ENCODE measurements at places on chromosomes 3 and 15.

GRCh38 chr15:79773128-79773527 is 123.7 kb downstream of the MTHFS start:
- DNase-seq, result no peak

GRCh38 chr3:157786211-157786610 is 283.0 kb upstream of the VEPH1 start:
- DNase-seq, result no peak

DNA sequence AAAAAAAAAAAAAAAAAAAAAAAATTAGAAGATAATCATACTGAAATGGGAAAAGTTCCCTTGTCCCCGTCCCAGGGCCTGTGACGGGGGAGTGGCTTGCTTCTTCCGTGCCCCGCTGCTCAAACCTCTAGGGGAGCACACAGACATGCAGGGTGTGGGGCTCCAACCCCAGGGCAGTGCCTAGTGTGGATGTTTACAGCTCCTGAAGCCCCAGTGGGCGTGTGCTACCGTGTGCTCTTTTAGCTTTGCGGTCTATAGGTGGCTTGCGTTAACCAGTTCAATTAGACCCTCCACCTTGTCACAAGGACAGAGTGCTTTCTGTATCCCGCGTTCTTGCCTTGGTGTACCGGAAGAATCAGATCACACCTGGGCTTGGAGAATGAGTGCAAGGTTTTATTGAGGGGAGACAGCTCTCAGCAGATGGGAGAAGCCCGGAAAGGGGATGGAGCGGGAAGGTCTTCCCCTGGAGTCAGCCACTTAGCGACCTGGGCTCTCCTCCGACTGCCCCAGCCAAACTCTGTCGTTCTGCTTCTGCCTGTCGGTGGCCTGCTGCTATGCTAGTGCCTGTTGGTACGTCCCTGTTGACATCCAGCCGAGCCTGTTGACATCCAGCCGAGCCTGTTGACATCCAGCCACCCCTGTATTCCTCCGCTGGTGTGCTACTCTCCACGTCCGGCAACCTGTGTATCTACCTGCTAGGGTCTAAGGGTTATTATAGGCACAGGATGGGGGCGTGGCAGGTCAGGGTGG is 569.8 kb downstream of the VGLL3 start:
- DNase-seq, result no peak

GRCh38 chr3:100399341-100400071 is 1.4 kb downstream of the TOMM70 start:
- DNase-seq, result peak; percentile 2

- no peak for DNase-seq
Measured at GRCh38 chr3:32818970-32819511, 1.2 kb downstream of the TRIM71 start.

DNA sequence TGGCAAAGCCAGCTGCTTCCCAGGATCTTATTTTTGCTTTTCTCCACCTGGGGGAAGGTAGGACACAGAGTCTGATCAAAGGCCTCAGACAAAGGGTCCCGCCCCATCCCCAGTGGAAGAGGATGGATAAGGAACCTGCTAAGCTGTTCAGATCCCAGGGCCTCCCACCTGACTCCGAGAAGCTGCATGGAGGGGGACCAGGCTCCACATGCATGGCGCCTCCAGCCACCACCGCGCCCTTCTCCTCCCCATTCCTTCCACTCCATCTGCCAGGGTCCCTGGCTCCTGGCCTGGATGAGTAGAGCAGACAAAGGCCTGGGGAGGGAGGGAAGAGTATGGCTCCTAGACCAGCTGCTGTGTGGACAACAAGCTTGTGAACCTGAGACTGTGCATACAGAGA is 20.0 kb upstream of the CRABP1 start:
- DNase-seq, result no peak

DNA sequence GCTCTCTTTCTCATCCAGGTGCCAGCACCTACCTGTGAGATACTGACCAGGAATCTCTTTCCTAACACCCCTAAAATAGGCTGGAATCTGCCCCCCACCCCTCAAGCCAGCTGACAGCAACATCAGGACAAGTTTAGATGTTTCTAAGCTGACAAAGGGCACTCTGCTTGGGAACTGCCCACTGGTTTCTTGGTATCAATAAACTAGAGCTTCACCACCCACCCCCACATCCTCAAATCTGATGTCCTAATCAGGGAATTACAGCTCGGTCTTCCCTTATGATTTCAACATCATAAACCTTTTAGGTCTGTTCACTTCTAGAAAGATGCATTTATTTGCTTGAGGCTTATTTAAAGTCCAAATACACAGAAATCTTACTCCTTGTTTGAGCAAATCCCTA is 34.7 kb downstream of the CEP19 start:
- no peak for DNase-seq

GRCh38 chr3:71446734-71447133 is 136.8 kb downstream of the FOXP1 start:
- no peak for DNase-seq

DNA sequence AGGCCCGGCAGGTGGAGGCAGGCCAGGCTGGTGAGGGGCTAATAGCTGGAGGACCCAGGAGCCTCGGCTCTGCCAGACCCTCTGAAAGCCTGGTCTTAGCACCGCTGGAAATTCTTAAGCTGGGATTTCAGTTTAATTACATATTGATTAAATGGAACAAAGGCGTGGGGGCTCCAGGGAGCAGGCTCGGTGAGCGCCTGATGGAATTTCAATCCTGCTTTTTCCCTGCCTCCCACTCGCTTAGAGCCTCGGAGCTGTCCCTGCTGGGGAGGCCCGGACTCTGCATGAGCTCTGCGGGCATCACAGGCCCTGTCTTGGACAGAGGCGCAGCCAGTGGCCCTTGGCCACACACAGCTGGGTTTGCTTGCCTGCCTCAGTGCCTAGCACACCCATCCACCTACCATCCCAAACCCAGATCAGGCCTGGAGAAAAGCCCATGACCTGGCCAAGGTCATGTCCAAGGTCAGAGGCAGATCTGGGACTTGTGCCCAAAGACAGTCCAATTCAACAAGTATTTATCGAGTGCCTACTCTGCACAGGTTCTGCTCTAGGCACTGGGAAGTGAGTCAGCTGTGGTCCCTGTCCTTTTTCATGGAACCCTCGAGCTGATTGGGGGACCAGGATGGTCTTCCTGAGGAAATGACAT is 40.6 kb downstream of the LINGO1 start:
- no peak for DNase-seq

- no peak for DNase-seq
Measured at GRCh38 chr15:62588938-62589670, 424.0 kb upstream of the C2CD4B start.

- DNase-seq, result peak; percentile 2
Measured at GRCh38 chr3:6799264-6799915, 61.5 kb upstream of the GRM7 start.

DNA sequence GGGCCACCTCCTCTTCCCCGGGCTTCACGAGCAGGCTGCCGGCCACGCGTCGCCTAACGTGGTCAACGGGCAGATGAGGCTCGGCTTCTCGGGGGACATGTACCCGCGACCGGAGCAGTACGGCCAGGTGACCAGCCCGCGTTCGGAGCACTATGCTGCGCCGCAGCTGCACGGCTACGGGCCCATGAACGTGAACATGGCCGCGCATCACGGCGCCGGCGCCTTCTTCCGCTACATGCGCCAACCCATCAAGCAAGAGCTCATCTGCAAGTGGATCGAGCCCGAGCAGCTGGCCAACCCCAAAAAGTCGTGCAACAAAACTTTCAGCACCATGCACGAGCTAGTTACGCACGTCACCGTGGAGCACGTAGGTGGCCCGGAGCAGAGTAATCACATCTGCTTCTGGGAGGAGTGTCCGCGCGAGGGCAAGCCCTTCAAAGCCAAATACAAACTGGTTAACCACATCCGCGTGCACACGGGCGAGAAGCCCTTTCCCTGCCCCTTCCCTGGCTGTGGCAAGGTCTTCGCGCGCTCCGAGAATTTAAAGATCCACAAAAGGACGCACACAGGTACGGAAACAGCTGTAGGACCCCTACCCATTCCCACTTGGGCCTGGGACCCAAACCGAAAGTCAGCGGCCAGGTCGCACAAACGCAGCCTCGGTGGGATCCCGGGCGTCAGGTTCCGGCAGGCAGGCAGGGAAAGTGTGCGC is 1.5 kb downstream of the ZIC1 start:
- DNase-seq, result no peak

DNA sequence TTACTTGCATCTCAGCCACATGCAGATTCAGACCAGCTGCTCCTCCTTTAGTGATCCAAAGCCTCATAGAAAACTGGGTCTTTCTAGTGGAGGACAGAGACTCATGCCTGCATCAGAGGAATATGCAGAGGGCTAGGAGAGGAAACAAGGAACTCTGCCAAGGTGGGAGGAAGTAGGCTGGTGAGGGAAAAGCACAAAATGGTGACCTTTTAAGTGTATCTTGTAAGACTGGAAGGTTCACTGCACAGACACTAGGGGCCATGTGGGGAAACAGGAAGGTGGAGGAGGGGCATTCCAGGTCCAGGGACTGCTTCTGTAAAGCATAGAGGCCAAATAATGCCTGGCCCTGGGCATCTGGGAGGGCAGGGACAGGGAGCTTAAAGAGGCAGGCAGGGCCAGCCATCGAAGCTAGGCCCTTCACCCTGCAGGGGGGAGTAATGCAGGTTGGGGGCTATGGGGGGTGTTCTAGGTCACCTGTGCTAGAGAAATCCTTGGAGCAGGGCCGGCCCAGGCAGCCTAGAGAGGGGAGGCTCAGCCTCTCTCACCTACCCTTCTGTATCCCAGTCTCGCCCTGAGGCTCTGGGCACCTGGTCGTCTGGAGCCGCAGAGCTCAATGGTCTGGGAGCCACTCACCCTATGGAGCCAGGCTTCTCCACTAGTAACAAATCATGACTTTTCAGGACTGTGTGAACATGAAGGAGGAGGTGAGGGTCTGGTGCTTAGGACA is 117.7 kb downstream of the DNAJB8 start:
- DNase-seq, result no peak

DNA sequence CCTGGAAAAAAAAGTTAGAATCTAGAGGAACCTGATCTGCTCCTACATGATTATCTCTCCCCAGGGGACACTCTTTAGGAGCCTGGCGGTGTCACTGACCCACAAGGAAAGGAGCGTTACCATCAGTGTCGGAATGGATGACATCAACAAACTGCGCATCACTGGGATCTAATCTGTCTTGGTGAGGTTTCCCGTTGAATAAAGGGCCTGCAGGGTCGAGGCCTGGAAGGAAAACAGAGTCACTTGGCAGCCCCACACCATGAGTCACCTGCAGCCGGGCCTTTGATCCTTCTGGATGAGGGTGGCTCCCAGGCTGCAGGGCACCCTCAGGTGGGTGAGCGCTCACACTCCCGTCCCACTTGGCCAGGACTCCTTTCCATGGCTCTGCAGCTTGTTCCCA is 25.0 kb downstream of the LIPH start:
- no peak for DNase-seq

- peak; percentile 70 for DNase-seq
Measured at GRCh38 chr3:71066356-71066755, 517.2 kb downstream of the FOXP1 start.

GRCh38 chr3:25038922-25039321 is 389.1 kb upstream of the RARB start:
- no peak for DNase-seq

GRCh38 chr3:116896116-116896515 is 186.5 kb downstream of the TUSC7 start:
- no peak for DNase-seq

DNA sequence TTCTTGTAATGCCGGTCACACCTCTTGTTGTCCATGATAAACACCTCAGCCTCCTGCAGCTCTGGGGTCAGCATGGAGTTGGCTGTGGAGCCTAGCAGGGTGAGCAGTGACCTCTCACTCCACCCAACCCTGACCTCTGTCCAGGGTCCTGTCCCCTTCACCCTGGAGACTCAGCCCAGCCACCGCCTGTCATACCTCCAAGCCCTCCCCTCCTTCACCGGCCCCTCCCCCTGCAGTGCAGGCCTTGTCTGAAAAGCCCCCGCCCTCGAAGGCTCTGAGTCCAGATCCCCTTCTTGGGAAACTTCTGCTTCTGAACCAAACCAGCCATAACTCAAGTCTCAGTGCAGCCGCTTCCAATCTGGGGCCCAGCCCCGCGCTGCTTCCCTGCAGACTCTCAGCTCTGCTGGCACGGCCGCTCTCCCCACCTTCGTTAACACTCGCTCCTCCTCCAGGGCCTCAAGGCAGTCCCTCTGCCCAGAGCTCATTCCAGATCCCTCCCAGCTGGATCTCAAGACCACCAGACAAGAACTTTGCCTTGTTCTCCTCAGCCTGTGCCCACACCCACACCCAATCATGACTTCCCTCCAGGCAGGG is 25.4 kb upstream of the PRSS50 start:
- DNase-seq, result no peak

- no peak for DNase-seq
Measured at GRCh38 chr15:53434174-53434678, 325.2 kb downstream of the WDR72 start.

DNA sequence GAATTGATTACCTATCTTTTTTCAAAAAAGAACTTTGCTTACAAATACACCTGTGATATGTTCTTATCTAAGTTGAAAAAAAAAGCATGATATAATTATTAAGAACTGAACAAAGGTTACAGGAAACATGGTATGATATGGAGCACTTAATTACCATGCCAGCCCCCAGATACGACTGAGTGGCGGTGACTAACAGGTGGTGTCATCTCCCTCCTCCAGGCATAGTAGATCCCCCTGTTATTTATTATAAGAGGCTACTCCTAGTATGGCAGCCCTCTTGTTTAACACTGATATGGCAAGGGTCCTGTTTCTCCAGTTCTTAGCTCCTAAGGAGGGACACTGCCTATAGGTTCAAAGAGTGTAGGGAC is 31.0 kb upstream of the TM4SF4 start:
- DNase-seq, result no peak

- no peak for DNase-seq
Measured at GRCh38 chr15:23629234-23629805, 18.3 kb downstream of the MAGEL2 start.

GRCh38 chr3:105355408-105356061 is 11.2 kb upstream of the ALCAM start:
- no peak for DNase-seq

- no peak for DNase-seq
Measured at GRCh38 chr3:30711151-30711550, 104.8 kb downstream of the TGFBR2 start.

DNA sequence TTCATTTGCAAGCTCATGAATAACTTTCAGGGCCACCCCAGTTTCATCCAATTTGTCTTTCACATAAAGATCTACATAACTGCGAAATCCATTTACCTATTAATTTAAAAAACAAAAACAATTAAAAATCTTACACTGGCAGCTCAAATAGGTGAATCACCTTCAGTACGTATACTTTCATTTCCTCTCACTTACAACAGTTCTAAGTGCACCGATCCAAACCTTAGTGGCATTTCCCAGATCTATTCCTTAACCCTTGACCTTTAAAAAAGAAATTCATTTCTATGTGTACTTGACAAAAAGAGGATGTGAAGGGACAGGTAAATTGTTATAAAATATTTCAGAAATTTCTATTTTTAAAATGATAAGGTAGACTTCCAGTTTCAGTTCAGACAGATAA is 30.8 kb downstream of the TOP2B start:
- no peak for DNase-seq

GRCh38 chr3:48709051-48709461 is 8.0 kb downstream of the IP6K2 start:
- no peak for DNase-seq

DNA sequence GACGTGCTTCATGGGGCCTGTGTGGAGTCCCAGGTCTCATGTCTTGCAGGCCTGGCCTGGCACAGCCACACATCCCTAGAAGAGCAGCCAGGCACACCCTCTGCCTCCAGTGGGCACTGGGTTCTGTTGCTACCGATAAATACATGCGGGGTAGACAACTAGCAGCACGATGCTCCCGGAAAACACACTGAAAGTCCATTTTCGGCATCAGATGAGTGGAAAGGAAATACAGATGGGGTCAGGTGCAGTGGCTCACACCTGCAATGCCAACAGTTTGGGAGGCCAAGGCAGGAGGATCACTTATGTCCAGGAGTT is 165.1 kb downstream of the NSMCE3 start:
- no peak for DNase-seq
